ENCODE measurements at places on chromosomes 1 and 21.
A peak's percentile ranks its signal among the peaks of the same experiment; 100 is the strongest.

- DNase-seq, result no peak
These were observed 140.8 kb downstream of the FMN2 start for GRCh38 chr1:240232530-240232929.

DNA sequence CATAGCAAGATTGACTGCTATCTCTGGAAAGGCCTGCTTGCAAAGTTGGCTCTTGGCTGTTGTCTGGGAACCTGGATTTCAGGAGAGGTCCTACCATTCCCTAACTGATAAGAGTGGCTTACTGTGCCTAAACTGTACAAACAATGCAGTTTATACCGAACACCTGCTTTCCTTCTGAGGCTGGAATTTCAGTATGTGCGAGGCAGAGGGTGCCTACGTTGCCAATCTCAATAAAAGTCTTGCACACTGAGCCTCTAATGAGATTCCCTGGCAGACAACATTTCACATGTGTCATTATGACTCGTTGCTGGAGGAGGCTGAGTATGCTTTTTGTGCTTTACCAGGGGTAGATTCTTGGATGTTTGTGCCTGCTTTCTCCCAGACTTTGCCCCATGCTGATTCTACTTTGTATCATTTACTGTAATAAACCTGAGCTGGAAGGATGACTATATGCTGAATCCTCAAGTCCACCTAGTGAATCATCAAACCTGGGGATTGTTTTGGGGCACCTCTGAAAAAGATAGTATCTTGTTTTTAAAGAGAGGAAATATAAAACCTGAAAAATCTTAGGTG is 58.9 kb upstream of the GNG4 start:
- no peak for DNase-seq

DNA sequence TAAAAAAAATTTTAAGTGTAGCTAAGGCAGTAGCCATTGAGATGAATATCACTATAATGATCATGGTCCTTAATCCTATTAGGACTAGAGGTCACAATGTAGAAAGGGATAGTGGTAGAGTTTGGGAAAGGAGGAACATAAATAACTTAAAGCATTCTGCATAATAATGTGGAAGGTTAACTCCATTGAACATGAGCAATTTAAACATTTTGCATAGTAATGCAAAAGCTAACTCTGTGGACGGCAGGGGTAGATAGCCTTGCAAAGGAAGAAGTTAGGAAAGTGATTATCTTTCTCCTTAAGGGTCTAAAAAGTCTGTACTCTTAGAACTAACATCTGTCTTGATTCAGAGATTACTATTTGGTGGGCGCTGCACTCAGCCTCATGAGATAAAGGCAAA is 39.0 kb upstream of the DENND1B start:
- DNase-seq, result no peak

DNA sequence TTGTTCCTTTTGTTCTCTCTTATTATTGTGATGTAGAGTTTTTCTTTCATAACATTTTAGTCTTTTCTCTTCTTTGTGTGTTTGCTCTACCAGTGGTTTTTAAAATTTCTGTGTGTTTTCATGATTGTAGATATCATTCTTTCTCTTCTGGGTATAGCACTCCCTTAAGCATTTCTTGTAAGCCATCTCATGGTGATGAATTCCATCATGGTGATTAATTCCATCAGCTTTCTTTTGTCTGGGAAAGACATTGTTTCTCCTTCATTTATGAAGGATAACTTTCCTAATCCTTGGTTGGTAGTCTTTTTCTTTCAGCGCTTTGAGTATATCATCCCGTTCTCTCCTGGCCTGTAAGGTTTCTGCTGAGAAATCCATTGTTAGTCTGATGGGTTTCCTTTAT is 22.7 kb downstream of the CD55 start:
- DNase-seq, result no peak

DNA sequence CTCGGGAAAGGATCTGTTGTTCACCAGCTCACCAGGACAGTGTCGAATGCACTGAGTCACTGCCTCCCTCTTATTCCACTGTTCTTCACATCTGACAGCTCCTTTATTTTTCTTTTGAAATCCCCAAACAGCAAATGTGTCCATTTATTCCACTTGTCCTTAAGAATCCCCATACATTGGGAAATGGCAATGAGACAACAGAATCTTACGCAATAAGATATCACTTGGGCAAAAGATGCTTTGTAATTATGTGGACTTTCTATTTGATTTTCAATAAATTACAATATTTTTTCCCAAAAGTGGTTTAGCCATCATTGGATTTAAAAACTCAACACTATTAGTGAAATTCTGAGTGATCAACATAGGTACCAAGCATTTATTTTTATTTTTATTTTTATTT is 3.7 kb downstream of the KRTAP20-2 start:
- DNase-seq, result no peak

- peak; percentile 83 for DNase-seq
These were observed 3.4 kb upstream of the NVL start for GRCh38 chr1:224333309-224333926.

DNA sequence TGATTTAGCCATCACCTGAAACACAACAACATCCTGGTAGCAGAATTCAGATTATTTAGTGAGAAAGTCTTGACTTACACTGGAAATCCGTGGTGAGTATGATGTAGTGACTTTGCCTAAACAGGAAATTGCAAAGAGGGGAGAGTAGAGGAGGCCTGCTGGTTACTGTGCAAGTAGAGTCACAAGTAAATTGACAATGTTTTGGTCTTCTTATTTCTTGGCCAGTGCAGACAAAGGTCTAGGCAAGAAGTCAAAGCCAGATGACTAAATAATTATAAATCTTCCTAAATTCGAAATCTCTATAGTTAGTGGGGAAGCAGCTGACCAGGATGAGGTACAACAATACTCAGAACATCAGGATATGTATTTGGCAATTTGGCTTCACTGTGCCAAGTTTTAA is 159.5 kb upstream of the KCTD3 start:
- DNase-seq, result no peak

GRCh38 chr1:17061892-17062291 is 8.1 kb upstream of the SDHB start:
- no peak for DNase-seq

DNA sequence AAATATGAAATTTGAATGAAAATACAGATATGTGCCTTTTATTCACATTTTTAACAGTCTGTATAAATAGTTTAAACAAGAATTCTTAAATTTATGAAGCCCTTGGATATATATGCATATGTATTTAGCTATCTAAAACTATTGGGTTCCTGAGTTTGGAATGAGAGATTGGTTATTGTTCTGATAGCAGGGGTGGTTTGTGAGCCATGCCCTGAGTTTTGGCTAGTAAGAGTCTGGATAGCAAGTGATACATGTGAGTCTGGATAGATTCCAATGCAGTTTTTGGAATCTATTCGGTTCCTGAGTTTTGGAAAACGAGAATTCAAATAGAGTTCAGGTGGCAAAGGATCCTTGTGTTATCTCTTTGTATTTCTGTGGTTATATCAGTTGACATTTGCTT is 2.8 kb downstream of the MAN1A2 start:
- no peak for DNase-seq

- DNase-seq, result no peak
These were observed 32.0 kb downstream of the PTAFR start for GRCh38 chr1:28144203-28145135.

GRCh38 chr1:76160225-76160624 is 85.7 kb downstream of the ST6GALNAC3 start:
- no peak for DNase-seq

DNA sequence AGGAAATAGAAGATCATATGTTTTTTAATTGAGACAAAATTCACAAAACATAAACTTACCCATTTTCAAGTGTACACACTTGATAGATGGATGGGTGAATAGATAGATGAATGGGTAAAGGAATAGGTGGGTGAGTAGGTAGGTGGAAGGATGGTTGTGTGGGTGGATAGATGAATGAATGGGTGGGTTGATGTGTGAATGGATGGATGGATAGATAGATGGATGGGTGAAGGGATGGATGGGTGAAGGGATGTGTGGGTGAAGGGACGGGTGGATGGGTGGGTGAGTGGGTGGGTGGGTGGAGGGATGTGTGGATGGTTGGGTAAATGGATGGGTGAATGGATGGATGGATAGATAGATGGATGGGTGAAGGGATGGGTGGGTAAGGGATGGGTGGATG is 86.1 kb upstream of the KCND3 start:
- no peak for DNase-seq

DNA sequence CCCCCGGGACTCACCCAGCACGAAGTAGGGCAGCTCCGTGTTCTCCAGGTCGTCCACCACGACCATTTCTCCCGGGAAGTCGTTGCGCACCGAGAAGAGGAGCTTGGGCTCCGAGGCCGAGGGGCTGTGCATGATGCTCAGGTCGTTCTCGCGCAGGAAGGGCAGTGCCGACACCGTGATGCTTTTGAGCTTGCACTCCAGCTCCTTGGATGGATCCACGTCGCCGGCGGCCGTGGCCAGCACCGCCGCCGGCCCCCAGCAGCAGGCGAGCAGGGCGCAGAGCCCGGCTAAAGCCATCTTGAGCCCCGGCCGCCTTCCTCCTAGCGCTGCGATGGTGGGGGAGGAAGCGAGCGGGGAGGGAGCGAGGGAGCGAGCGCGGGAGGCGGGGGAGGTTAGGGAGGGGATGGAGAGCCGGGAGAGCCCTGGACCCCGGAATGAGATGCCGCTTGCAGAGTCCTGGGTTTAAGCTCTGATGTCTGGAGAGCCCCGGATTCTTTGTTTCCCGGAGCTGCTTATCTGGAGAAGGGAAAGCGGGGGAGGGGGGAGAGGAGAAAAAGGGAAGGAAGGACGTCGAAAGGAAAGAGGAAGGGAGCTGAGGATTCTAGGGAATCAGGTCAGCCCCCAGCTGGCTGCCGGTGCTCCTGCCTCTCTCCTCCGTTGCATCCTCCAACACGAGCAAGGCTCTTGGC is at the start of gene ASTN1:
ASTN1 (minus strand) TSS at position 333 of the 689 bp plus-strand sequence; CDS start at position 297, 36 bp downstream.
- DNase-seq, result peak; percentile 65

DNA sequence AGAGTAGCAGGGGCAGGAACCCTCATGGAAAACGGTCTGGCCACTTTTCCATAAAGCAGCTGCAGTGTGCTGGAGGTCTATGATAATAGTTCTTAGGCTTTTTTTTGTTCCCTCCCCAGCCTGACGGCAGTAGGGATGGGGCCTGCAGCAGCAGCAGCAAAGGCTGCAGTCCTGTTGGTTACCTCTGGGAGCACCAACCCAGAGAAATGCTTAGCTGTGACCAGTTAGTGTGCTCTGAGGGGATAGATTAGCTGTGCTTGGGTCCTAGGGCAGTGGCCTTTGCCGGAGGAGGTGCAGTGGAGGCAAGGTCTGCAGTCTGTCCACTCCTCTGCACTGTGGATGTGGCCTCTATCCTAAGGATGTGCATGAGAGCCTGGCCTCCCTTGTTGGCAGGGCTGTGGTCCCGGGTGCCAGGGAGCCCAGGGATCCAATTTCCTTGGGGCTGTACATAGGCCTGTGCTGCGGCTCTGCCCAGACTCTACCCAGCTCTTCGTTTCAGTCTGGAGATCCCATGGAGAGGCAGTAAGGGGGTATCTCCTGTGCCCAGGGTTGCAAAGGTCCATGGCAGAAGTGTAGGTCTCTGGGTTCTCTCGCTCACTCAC is 322.7 kb downstream of the PTBP2 start:
- DNase-seq, result no peak

- no peak for DNase-seq
These were observed 23.8 kb downstream of the DNM3 start for GRCh38 chr1:171865106-171865505.

DNA sequence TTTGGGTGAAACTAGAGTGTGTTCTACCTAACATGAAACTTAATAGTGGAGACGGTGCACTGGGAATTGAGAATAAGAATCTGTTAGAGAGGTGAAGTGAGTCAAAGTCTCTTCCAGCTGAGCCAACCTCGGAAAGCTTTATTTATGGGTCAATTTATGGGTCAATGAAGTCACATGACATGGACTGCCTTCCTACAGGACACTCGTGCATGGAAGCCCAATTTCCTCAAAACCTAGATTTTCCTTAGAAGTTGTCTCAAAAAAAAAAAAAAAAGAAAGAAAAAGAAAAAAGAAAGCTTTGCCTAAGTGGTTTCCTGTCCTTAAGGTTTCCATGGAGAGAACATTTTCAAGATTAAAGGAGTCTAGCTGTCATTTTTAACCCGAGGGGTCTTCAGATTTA is 26.7 kb downstream of the CACHD1 start:
- DNase-seq, result no peak

DNA sequence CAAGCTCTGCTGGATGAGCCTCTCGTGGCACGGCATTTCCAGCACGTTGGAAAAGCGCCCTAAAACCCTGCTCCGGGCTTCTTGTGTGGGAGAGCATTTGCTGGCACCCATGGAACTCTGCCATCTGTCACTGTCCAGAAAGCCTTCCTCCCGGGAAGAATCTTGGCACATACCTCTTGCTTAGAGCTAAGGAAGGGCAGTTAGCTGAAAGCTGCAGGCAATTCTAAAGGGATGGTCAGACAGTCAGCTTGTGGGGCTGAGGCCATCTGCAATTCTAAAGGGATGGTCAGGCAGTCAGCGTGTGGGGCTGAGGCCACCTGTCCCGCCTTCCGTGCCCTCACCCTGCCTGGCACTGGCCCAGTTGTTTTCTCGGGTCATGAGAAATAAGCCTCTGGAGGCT is 139.0 kb upstream of the TMEM51 start:
- no peak for DNase-seq

GRCh38 chr1:1272341-1273208 is 1.1 kb downstream of the UBE2J2 start:
- peak; percentile 78 for DNase-seq

- DNase-seq, result no peak
These were observed 19.1 kb downstream of the ZCCHC17 start for GRCh38 chr1:31315902-31316301.

GRCh38 chr21:33881689-33882440 is 33.7 kb downstream of the ATP5PO start:
- DNase-seq, result no peak

DNA sequence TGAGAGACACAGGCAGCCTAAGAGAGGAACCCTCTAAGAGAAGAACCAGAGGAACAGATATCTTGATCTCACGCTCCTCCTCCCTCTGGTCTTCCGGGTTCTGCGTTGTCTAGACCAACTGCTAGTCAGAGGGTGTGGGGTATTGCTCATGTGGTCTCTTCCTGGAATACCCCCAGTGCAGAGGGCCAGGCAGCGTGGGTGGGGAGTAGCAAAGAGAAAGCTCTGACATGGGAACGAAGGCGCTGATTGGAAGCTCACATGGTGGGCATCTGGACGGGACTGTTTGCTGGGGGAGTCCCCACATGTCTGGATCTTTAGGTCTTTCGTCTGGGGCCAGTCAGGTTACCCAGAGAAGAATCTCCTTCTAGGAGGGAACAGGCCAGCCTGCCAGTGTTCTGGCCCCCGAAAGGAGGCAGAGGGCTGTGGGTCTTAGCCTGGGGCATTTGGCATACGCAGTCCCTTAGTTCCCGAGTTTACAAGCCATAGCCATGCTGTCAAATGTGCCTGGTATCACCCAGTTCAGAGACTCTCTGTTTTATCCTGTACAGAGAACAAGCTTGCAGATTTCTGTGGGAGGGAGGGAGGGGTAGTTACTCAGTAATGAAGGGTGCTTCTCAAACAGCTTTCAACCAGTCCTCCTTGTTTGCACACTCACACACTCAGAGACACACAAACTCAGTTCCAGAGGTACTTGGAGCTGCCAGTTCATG is 18.3 kb upstream of the IL6R start:
- DNase-seq, result peak; percentile 53

DNA sequence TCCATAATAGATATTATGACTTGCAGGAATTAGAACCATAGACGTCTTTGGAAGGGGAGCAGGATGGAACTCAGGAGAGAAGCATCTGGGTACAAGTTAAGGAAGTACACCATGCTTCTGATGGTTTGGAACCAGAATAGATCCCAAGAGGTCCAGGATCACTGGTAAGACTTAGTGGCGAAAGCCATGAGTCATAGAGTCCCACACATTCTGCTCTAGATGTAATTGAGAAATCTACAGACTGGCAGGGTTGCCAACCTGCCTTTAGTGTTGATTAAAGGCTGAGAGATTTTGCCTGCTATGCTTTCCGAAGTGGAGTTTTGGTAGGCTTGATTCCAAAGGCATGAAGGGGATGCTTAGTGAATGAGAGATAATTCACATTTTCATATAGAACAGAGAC is 57.1 kb upstream of the C1orf87 start:
- no peak for DNase-seq
